Dermis lymphatic vessel endothelial cell (primary cell): ENCODE measurements at places on chromosomes 2 and 18. TPM values are rescaled to one million over a fixed set of nuclear protein-coding genes. Genes with fewer than 3 reads are reported as not detected.

The C2orf66 gene
- total RNA-seq, result 0.09 TPM in 1 of 2 replicates, not detected in the other

The LYPD1 gene
- 0.22 TPM in 1 of 2 replicates, not detected in the other for total RNA-seq

The CRYGD gene
- total RNA-seq, result not detected in 2 replicates

The MLPH gene
- 0.52 and 3.3 TPM in 2 replicates for total RNA-seq

The MBD1 gene
- 41.7 and 43.2 TPM in 2 replicates for total RNA-seq

The LANCL1 gene
- 17.9 and 27.6 TPM in 2 replicates for total RNA-seq

The STAT4 gene
- 0.22 and 0.26 TPM in 2 replicates for total RNA-seq

The RNF144A gene
- total RNA-seq, result 12.2 and 16.2 TPM in 2 replicates

The GNAL gene
- 0.26 and 0.33 TPM in 2 replicates for total RNA-seq

The SERPINB11 gene
- total RNA-seq, result not detected in 2 replicates

The UGT1A5 gene
- total RNA-seq, result not detected in 2 replicates

The GPAT2 gene
- 0.60 and 2.6 TPM in 2 replicates for total RNA-seq

The CCDC74B gene
- total RNA-seq, result 0.17 and 5.0 TPM in 2 replicates

The UNC80 gene
- 0.26 and 1.3 TPM in 2 replicates for total RNA-seq

The FBXO15 gene
- total RNA-seq, result under 0.01 and 0.09 TPM in 2 replicates

The UGT1A6 gene
- total RNA-seq, result not detected in 2 replicates

The FSIP2 gene
- total RNA-seq, result under 0.01 TPM in 2 replicates

The LHCGR gene
- total RNA-seq, result not detected in 2 replicates
